CD8-positive, alpha-beta memory T cell (primary cell): ENCODE measurements at places on chromosomes 3 and 15.

- DNase-seq: no peak
- no peaks in the 10 kb centered on the region for H3K4me1 ChIP-seq
- no peaks in the 10 kb centered on the region for H3K27me3 ChIP-seq
- H3K36me3 ChIP-seq: no peaks in the 10 kb centered on the region
These were observed 421.0 kb upstream of the THRB start for GRCh38 chr3:24915639-24916038.

DNA sequence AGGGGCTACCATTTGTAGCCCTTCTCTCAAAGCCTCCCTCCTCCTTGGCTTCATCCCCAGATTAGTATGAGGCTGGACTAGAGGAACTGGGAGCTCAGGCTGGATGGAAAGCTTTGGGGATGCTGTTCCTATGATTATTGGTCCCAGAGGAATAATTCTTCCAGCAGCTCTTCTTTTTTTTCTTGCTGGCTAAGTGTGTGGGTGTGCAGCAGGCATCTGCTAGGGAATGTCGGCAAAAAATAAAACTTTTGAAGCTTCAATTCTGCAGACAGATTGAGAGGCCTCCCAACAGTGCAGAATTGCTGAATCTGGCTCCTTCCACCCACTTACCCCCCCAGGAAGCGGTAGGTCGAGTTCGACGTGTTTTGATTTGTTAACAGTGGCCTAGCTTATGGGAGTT, 138.5 kb upstream of the ANKRD28 start:
- DNase-seq: no peak
- H3K27ac ChIP-seq: no peak overlapping the region
- no peaks in the 10 kb centered on the region for H3K36me3 ChIP-seq
- H3K4me3 ChIP-seq: no peak overlapping the region

GRCh38 chr3:197038679-197039462, 9.3 kb upstream of the MELTF start:
- H3K36me3 ChIP-seq: no peaks in the 10 kb centered on the region
- H3K4me3 ChIP-seq: no peak overlapping the region

- H3K4me3 ChIP-seq: no peak overlapping the region
- no peak for DNase-seq
- H3K36me3 ChIP-seq: no peaks in the 10 kb centered on the region
- H3K27me3 ChIP-seq: no peaks in the 10 kb centered on the region
These were observed 14.2 kb upstream of the SUCNR1 start for GRCh38 chr3:151859233-151859673.
